ENCODE measurements at places on chromosomes 7 and 10.

DNA sequence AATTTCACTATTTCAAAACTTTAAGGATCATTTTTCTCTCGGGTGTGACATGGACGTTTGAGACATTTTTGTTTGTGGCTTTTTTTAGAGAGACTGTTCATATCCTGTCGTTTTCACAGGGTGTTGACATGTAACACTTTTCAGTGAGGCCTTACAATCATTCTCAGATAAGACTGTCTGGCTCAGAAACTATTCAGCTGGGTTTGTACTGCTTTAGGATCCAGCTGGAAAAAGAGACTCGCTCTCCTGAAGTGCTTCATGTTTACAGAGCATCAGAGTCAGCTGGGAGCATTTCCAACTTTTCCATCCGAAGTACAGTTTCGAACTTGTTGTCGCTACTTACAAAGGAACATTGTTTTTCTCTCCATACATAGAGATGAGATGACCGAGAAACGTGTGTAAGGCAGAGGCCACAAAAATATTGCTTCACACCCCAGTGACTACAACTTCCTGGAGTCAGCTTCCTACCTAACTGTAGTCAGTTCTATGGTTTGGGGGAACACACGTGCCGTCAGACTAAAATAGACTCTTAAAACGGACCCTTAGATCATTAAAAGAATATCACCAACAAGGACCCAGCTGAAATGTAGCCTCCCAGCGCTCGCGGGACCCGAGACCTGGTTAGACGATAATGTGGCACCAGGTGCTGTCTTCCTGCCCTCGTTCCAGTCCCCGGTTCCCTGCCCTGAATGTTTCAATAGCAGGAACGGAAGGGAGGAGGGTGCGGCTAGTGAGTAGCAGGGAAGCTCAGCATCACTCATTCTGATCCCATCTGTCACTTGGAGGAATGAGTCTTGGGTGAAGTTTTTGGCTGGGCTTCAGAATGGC is 78.0 kb downstream of the MKI67 start:
- DNase-seq = no peak

DNA sequence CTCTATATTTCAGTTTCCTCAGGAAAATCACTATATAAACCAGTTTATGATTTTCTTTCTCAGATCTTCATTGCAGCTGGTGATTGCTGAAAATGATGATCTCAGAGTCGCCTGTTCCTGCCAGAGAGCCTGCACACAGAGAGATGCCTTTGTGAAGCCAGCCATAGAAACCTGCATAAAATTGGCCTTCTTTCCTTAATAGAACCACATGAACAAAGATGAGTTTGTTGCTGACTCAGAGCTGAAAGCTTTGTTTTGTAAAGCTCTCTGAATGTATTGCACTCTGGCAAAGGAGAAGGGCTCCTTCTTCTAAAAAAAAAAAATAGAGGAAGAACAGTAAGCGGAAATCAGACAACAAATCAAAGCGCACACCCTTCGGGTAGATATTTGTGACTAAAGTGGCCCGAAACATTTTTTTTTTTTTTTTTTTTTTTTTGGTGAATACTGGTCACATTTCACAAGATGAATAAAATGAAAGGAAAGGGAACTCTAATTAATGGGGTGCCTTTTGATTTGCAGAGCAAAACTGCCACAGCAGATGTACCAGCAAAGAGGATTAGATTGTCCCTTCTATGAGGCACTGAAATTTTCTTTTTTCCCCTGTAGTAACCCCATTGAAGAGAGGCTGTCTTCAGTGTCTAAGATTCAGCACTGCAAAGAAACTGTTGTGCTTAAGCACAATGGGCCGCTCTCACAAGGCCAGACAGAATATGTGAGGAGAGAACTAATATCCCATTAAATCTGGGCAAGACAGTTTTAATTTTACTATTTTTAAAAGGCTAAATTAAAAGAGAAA is 75.1 kb upstream of the PTPRZ1 start:
- DNase-seq = no peak

DNA sequence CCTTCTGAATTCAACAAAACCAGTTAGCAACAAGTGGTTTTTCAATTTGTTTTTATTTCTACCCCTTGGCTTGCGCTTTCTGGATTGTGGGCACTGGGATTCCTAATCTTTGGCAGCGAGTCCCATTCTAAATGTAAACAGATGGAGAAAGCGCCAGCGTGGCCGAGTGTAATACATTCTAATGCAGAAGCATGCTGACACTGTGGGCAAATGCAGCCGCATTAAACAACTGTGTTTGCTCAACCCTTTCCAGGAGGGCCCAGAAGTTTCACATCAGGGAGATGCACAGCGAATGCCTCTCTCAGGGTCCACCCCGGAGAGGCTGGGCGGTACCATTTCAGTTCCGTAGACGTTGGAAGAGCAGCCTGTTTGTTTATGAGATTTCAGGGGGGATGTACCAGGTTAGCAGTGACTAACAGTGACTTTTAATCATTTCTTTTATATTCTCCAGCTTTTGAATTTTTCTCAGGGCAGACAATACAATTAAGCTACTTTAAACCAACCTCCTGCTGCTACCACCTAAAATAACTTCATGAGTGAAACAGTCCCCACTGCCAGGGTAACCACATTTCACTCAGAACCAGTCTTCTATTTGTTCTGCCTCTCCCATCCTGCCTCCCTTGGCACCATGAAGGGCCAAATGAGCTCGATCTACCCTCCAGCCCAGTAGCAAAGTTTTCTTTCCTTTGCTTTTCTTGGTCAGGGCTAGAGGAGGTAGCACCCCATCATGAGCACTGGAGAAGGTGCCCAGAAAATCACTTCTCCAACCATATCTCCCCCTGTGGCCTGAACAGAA is 164.2 kb upstream of the ITGB1 start:
- DNase-seq = no peak

DNA sequence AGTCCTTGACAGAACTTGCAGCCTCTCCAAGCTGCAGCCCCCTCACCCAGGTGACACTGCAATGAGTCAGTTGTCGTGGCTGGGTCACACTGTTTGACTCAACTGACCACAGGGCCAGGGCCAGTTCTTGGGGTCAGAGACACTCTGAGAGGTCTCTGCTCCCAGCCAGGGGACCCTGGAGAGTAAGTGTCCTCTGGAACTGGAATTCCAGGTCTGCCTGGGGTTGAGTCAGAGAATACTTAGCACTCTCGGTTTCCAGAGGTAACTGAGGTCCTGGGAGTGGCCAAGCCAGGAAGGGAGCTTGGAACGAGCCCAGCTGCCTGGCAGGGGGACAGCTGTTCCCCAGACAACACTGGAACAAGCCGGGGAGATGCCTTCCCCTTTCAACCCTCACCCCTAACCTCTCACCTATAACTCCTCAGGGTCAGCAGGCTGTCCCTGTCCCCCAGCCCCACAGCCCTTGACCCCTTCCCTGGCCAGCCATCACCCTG is 2.2 kb upstream of the MYL10 start:
- no peak for DNase-seq

- no peak for DNase-seq
These were observed 90.8 kb downstream of the DPY19L1 start for GRCh38 chr7:34946486-34946885.

GRCh38 chr10:13670311-13670710 is 83.5 kb downstream of the PRPF18 start:
- no peak for DNase-seq
